ENCODE measurements at places on chromosomes 3 and 15.

DNA sequence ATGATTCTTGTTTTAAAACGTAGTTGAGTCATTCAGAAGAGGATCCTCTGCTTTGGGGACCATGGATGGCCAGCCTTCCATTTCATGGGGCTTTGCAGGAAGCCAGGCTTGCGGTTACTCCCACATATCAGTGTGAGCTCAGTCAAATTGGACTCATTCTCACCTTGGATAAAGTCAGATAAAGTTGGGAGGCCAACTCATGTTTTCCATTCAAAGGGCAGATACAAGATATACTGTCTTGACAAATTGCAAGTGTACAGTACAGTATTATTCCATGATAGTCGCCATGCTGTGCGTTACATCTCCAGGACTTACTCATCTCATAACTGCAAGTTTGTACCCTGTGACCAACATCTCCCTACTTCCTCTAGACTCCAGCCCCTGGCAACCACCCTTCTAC is 25.5 kb upstream of the B3GNT5 start:
- no peak for DNase-seq

- DNase-seq = no peak
These were observed 406.4 kb upstream of the NPAP1 start for GRCh38 chr15:24269166-24269571.

DNA sequence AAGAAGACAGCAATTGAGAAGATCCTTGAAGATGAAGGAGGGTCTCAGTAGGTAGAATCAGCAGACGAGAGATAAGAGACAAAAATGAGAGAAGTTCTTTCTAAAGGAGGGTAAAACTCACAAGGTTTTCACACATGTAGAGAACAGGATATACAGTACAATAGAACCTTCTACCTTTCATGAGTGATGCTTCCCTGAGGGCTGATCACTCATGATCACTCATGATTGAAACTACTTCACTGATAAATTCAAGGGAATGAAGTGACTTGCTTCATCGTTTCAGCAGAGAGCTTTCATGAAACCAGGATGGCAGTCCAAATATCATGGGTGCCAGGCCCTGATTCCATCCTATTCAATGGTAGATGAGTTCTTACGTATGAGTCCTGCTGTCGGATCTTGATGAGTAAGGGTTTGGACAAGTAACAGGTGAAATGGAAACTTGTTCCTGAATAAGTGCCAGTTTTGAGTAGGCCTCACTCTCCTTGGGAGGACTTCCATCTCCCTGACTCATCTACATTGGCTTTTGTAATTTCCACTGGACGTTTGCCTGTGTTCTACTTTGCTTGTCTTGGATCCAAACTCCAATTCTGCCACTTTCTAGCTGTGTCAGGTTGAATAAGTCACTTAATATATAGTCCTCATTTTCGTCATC is 9.6 kb upstream of the CLDN16 start:
- DNase-seq = no peak

DNA sequence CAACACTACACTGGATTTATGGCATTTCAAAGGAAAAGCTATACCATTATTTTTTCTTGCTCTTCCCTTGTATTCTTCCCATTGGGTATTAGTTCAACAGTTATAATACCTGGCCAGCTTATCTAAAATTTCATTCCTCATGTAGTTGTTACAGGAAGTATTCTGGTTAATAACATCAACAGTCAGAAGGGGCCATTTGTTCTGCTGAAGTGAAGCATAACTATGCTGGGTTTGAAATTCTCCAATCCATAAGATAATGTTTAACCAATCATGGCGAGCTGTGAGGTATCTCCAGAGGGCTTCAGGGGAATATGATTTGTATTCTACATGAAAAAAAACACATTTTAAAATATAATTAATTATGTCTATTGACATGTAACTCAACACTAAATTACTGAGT is 43.4 kb downstream of the SPG11 start:
- DNase-seq = no peak

DNA sequence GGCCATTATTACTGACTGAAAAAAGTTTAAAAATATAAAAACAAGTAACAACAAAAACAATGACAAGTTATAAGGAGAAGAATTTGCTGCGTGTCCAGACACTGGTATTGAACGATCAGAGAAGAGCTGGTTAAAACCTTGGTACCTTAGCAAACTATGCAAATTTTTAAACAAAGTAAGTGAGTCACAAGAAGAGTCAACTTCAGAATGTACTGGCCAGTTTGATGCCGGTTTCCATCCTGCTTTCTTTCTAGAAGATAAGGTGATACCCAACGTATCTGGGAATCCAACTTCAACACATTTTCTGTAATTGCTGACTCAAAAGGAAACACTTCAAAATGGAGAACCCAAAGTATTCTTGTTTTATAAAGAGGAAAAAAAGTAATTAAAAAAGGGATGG is 49.8 kb downstream of the RUBCN start:
- no peak for DNase-seq

GRCh38 chr15:73440571-73440970 is 2.4 kb upstream of the REC114 start:
- no peak for DNase-seq

DNA sequence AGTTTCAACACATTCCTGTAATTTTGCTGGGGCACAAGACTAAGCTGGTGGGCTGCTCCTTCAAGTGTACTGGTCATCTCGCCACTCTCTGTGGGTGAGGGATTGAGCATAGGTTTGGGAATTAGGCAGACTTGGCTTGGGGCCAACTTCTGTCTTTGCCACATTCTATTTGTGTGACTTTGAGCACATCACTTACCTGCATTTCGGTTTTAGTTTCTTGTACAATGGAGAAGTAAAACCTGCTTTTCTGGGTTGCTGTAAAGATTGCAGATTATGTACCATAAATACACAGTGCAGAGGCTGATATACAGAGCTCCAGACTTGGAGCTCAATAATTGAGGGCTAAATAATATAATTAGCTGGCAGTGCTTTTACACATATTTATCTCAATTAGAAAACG is 162.1 kb downstream of the C3orf38 start:
- DNase-seq = no peak

- no peak for DNase-seq
These were observed 13.3 kb upstream of the THUMPD3 start for GRCh38 chr3:9349321-9350117.

GRCh38 chr3:105747060-105747541 is 121.7 kb downstream of the CBLB start:
- no peak for DNase-seq

- no peak for DNase-seq
These were observed 292.9 kb downstream of the TLE3 start for GRCh38 chr15:69804786-69805185.

GRCh38 chr15:87492321-87492720 is 764.2 kb downstream of the NTRK3 start:
- no peak for DNase-seq

- no peak for DNase-seq
These were observed 724.7 kb upstream of the ZNF385D start for GRCh38 chr3:22475665-22476240.

DNA sequence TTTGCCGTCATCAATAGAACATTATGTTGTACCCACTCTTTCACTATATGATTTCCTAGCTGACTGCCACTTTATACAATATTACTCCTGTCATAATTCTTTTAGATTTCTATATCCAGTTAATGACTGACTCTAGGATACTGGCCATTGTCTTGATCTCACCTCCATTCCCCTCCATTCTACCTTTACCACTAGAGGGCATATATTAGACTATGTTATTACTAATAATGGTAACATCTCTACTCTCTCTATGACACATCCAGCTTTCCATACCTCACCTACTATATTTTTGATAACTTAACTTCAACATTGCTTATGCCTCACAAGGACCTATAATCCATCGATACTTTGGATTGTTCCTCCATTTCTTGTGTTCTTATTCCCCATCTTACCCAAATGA is 31.4 kb upstream of the POU1F1 start:
- DNase-seq = no peak
